Esophagus squamous epithelium (tissue), 5 donors: ENCODE measurements at places on chromosomes 5 and 9.

- DNase-seq, result no peak
These were observed 220.5 kb downstream of the GDNF start for GRCh38 chr5:37619353-37619752.

GRCh38 chr5:58133631-58134296 is 326.1 kb downstream of the PLK2 start:
- DNase-seq, result no peak

GRCh38 chr5:79122973-79123372 is 11.4 kb downstream of the BHMT start:
- no peak for DNase-seq

- DNase-seq, result no peak
These were observed 163.5 kb upstream of the OTULINL start for GRCh38 chr5:14417792-14418765.

GRCh38 chr5:6633469-6634245 is 417 bp downstream of the SRD5A1 start:
- DNase-seq, result no peak

DNA sequence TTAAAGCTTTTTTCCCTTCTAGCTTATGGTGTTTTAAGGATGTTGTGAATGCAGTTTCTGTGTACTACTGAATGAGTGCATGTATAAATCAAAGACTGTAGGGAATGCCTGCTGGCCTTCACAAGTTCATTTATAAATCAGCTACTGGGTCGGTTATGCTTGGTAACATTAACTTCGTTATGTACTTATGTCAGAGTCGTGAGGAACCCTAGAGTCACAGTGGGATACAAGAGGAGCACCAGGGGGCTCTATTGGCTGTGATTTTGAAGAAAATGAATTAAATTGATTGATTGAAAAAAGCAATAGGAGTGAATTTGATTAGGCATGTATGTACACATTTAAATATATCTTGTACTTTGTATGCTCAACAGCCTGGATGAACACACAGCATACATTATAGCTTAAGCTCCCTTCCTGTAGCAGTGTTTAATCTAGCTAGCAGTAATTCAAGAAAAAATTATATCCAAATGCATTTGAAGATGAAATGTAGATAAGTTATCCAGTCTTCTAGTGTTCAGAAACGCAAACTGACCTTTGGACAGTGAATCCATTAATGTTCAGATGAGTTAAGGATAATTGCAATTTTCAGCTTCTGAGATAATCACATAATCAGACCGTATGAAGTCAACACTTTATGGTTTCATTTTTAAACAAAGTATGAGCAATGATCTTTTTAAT is 204.2 kb downstream of the KDM4C start:
- DNase-seq, result no peak

DNA sequence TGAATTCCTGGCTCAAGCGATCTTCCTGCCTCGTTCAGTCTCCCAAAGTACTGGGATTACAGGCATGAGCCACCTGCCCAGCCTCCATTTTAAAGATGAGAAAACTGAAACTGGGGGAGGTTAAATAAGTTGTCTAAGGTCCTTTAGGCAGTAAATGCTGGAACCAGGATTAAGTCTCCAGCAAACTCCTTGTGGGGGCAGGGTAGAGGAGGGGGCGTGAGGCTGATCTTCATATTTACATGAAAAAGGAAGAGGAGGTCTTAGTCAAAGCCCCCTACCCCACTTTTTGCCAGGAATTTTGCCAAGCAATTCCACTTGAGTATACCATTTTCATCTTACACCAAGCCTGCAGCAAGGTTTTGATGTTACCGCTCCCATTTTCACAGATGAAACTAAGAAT is 76.6 kb upstream of the NR4A3 start:
- DNase-seq, result no peak

- no peak for DNase-seq
These were observed 181.0 kb upstream of the CD180 start for GRCh38 chr5:67377631-67378030.

DNA sequence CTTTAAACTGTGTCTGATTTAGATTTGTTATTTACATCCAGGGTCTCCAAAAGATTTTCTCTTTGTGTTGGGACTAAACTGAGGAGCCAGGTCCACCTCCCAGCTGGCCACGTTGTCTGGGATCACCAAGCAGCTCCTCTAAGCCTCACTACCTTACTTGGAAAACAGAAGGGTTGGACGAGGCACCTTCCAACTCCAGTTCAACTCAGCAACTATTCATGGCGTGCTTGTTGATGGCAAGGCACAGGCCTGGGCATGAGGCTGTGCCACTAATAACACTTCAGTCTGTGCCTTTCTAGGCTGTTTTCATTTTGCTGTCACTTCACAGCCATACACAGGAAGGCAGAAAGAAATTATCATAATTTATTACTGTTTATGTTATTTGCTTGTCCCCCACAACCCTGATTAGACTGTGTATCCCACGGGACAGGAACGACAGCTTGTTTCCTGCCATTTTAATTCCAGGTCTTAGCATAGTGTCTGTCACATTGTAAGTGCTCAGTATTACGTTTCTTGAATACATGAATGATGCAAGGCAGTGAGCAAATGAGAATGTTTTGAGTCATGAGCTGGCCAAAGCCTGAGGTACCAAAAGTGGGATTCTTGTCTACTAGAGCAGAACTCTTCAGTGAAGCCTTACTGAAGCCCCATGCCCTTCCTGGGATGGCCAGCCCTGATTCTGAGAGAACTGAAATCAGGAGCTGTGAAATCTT is 125.8 kb downstream of the GALNT10 start:
- DNase-seq, result no peak

GRCh38 chr5:39420482-39421145 is 4.2 kb downstream of the DAB2 start:
- no peak for DNase-seq

DNA sequence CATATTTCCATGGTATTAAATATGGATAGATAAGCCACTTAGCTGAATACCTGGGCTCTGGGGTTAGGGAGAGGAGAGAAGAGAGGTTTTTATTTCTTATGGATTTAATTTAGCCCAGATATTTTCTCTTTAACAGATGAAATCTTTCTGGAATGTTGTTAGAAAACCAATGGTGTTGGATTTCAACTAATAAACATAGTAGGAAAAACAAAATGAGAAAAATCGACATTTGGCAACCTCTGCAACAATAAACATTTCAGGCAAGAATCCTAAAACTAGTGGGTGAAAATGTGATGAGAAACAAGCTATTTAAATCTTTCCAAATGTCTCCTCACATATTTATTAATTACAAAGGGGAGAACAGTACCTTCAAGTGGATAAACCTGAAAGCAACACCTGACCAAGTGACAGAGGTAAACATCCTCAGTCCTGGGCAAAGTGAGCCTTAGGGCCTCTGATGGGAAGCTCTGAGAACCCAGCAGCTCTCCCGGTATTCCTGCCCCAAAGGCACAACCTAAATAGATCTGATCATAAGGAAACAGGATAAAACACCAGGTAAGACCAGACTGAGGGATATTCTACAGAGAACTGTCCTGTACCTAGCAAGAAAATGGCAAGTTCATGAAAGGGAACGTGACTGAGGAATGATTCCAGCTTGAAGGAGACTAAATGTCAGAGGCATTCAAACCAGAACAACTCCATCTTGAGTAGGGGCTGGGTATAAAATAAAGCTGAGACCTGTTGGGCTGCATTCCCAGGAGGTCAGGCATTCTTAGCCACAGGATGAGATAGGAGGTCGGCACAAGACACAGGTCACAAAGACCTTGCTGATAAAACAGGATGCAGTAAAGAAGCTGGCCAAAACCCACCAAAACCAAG is 163.7 kb downstream of the ESM1 start:
- DNase-seq, result no peak

GRCh38 chr9:744790-745484 is 96.6 kb upstream of the DMRT1 start:
- DNase-seq, result no peak

GRCh38 chr9:33455945-33456344 is 8.6 kb upstream of the AQP3 start:
- no peak for DNase-seq

DNA sequence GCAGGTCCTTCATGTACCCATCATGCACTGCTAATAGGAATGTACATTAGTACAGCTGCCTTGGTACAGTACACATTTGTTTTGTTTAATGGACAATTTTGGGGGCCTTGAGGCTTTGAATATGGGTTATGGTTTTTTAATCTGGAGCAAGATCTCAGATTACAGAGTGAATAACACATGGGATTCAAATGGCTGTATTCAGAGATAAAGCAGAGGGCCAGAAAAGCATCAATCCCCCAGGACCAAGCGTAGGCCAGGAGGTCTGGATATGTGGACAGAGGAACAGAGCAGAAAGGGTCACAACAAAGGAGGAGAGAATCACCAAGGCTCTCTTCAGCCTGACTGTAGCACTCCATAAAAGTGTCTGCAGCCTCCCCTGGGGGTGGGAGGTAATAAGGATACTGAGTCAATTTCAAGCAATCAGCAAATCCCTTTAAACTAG is 47.7 kb upstream of the STK32A start:
- no peak for DNase-seq

- DNase-seq, result no peak
These were observed 58.6 kb downstream of the TMC1 start for GRCh38 chr9:72579880-72580550.

DNA sequence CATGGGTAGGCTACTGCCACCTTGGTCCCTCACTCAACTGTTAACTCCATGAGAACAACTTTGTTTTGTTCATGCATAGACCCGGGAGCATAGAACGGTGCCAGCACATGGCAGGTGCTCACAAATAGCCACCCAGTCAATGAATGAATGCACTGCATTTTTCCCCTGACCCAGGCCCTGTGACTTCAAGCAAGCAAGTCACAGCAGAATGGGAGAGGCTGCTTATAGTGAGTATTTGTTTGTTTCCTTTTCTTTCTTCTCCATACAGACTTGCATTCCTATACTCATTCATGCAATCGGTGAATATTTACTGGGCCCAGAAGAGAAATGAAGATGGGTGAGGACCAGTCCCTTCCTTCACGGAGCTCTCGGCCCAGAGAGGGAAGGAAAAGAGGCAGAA is 62.0 kb downstream of the SHB start:
- DNase-seq, result no peak

DNA sequence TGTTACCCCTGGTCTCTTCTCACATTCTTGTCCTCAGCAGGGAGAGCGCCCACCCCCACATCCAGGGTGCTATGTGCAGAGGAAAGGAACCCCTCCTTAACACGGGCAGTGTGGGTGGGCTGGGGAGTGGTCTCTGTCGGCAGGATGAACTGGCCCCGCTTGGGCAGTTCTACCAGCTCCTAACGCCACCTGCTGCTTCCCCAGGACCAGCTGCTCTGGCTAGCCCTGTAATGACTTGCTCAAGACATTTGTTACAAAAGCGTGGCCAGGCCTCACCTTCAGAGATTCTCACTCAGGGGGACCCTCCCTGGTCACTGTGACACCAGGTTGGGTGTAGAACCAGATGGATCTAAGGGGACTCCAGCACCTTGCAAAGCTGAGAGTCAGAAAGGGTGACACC is 82.4 kb downstream of the HMCN2 start:
- DNase-seq, result no peak

DNA sequence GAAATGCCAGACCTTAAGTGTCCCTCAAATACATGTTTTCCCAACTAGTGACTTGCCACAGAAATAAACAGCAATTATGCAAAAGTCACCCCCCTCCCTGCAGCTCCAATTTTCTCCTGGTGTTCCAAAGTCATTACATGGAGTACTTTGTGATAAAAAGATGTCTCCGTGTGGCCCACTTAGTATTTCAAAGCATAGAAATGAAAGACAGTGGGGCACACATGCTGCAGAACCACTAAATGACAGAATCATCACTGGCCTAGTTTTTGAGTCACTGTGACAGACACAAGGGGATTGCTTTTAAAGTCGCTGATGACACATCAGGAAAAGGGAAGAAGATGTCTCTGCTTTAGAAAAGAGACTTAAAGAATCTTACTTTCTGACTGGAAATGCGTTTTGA is 323.4 kb downstream of the PSAT1 start:
- DNase-seq, result no peak

DNA sequence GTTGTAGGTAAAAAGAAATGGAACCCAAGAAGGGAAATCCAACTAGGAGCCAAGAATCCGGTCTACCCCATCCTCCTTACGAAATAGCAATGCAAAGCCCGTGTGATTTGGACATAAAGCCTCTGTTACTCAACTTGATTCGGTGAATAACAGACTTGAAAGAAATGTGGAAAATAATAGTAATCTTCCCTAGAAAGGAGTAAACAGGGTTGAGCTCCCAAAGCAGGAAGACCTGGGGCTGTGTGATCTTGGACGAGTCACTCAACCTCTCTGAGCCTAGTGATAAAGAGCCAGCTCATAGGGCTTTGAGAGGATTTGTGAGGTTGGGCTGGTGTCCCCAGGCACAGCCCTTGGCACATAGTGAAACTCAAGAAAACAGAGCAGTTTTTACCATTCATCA is 42.7 kb upstream of the IL17B start:
- DNase-seq, result no peak

DNA sequence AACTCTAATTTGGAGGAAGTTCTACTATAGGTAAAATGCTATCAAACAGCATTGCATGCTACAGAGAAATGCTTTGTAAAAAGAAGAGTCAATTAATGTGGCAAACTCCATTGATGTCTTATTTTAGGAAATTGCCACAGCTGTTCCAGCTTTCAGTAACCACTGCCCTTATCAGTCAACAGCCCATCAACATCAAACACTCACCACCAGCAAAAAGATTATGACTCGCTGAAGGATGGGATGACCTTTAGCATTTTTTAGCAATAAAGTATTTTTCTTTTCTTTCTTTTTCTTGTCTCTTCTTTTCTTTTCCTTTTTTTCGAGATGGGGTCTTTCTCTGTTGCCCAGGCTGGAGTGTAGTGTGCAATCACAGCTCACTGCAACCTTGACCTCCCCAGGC is 26.0 kb downstream of the CRHBP start:
- no peak for DNase-seq

GRCh38 chr5:110288766-110289511 is 437.5 kb downstream of the TMEM232 start:
- no peak for DNase-seq

GRCh38 chr5:150648294-150649107 is 8.0 kb downstream of the SYNPO start:
- no peak for DNase-seq
